ENCODE measurements at places on chromosomes 7 and 10.

- no peak for DNase-seq
These were observed 29.9 kb downstream of the SNX13 start for GRCh38 chr7:17910377-17910776.

DNA sequence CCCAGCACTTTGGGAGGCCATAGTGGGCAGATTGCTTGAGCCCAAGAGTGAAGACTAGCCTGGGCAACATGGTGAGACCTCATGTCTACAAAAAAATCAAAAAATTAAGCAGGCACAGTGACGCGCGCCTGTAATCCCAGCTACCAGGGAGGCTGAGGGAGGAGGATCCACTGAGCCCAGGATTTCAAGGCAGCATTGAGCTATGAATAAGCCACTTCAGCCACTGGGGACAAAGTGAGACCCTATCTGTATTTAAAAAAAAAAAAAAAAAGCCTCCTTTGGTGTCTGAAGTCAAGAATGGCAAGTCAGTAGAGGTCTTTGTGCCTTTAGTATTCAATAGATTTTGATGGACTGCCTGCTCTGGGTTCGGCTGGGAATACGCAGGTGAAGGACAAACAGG is 85.7 kb downstream of the RALA start:
- DNase-seq = no peak

DNA sequence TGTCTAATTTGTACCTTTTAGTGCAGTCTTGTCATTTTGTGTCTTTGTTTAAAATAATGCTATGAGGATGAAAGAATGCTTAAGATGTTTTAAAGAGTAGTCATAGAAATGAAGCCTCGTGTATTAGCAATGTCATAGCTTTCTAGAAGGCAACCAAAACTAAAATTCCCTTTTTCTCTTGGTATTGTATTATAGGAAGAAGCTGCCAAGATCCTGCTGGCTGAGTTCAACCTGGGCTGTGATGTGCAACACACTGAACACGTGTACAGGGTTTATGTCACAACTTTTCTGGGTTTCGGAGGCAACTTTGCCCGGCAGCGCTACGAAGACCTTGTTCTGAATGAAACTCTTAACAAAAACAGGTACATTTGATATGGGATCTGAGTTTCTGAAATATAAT is 36.2 kb downstream of the COX15 start:
- no peak for DNase-seq

DNA sequence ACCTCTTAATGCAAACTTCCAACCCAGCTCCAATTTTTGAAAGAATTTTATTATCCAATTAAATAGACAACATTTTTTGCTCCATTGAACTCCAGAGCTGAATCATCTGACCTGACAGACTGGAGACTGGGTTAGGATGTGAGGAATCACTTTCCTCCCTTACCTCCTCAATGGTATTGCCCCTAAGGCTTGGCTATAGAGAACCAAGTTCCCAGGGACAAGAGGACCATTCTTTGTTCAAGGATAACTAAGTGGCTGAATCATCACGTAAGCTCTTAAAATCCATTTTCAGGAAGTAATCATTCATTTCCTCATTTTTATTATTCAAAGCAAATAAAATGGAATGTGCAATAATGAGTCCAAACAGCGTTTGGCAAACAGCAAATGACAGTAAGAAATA is 335.1 kb downstream of the GATA3 start:
- DNase-seq = no peak

GRCh38 chr10:132137111-132138072 is 49.4 kb upstream of the DPYSL4 start:
- DNase-seq = no peak

Data from NCI-H1436 (cell line).